ENCODE measurements at places on chromosomes 2 and 18. TPM values are rescaled to one million over a fixed set of nuclear protein-coding genes. Genes with fewer than 3 reads are reported as not detected.
A peak's percentile ranks its signal among the peaks of the same experiment; 100 is the strongest.

Gene TUBA3D
- total RNA-seq, result not detected

Gene AMER3
- total RNA-seq, result not detected

Gene CBLN2
- total RNA-seq, result not detected

DNA sequence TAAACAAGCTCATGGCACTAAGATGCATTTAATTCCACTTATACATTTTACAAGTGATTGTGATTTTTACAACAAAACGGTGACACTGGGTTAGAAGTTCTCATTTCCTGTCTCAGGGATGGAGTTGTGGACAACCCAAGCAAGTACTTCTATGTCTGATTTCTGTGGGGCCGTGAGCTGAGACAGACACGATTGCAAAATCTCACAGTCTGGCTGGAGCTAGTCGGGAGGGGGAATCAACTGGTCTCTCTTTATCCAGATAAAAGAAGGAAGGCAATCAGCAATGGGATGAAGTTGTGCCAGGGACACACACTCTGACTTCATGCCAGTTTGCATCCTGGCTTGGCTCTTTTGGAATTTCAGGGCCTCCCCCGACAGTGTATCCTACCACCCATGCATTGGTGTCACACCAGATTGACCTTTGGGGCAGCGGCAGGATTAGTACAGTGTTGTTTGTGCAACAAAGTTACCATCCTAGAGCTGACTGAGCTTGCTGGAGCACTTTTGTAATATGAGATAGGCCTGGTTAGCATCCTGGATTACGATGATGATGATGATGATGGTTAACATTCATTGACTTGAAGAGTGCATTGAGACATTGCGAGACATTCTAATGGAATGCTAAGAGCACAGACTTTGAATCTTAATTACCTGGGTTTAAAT, 98.8 kb downstream of the CTAGE1 start:
- H3K36me3 ChIP-seq, result no peaks in the 10 kb centered on the region
- no peak overlapping the region for H3K4me3 ChIP-seq
- H3K27ac ChIP-seq, result no peak overlapping the region
- H3K27me3 ChIP-seq, result no peaks in the 10 kb centered on the region
- H3K4me1 ChIP-seq, result peaks cover 1% of the 10 kb centered on the region

DNA sequence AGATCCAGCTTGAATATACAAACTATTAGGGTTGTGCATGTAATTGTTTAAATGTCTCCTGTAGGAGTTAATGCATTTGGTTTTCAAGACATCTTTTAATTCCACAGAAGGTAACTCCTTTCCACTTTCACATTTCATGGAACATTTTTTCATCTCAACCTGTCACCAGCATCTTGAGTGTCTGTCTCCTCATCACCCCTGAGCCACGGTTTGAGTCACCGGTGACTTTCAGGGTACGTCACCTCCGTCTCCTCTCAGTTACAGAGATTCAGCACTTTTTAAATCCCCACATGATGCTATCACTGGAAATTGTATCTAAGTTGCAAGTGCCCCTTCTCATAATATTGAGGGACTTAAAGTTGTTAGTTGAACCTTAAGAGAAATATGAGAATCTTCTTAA, 25.3 kb downstream of the GPR55 start:
- no peaks in the 10 kb centered on the region for H3K4me1 ChIP-seq
- H3K36me3 ChIP-seq, result no peaks in the 10 kb centered on the region
- H3K4me3 ChIP-seq, result no peak overlapping the region
- H3K27ac ChIP-seq, result no peak overlapping the region
- DNase-seq, result no peak

GRCh38 chr2:216497382-216498069, 1.1 kb upstream of the RPL37A start:
- no peak for DNase-seq
- H3K4me3 ChIP-seq, result peak overlapping the region; percentile 86
- H3K36me3 ChIP-seq, result peaks cover 23% of the 10 kb centered on the region
- no peaks in the 10 kb centered on the region for H3K27me3 ChIP-seq
- H3K27ac ChIP-seq, result peak overlapping the region; percentile 85
- peaks cover 46% of the 10 kb centered on the region for H3K4me1 ChIP-seq

- no peak for DNase-seq
- H3K4me1 ChIP-seq, result no peaks in the 10 kb centered on the region
- H3K36me3 ChIP-seq, result no peaks in the 10 kb centered on the region
- no peak overlapping the region for H3K4me3 ChIP-seq
- no peaks in the 10 kb centered on the region for H3K27me3 ChIP-seq
Observed at GRCh38 chr2:84912984-84913383, 7.5 kb downstream of the TMSB10 start.

DNA sequence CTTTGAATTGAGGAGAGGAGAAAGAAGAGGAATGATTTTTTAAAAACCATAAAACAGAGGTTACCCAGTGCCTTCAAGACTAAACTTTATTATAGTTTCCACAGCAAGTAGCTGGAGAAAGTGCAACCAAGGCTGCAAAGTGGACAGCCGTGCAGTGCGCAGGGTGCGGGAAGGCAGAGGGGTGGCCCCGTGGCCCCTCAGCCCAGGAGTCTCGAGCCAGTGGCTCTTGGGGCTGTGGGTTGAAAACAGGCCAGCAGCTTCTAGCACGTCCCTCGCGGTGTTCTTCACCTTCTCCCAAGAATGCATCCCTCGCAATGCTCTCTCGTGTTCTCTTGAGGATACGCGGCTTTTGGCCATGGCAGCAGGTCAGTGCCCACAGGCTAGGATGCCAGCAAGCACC, 28.5 kb upstream of the ALKAL2 start:
- H3K36me3 ChIP-seq, result no peaks in the 10 kb centered on the region
- no peak overlapping the region for H3K4me3 ChIP-seq
- H3K4me1 ChIP-seq, result no peaks in the 10 kb centered on the region
- peak; percentile 64 for DNase-seq
- H3K27me3 ChIP-seq, result no peaks in the 10 kb centered on the region

DNA sequence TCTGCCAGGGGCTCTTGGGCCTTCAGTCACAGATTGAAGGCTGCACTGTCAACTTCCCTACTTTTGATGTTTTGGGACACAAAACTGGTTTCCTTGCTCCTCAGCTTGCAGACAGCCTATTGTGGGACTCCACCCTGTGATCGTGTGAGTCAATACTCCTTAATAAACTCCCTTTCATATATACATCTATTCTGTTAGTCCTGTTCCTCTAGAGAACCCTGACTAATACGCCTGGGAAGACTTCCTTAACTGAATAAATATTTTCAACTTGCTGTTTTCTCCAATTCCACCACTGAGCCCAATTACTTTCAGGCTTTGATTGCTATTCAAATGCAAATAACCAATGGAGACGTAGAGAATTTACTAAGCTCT, 61.4 kb upstream of the CCDC195 start:
- no peak overlapping the region for H3K4me3 ChIP-seq
- H3K36me3 ChIP-seq, result no peaks in the 10 kb centered on the region
- no peaks in the 10 kb centered on the region for H3K4me1 ChIP-seq
- H3K27me3 ChIP-seq, result no peaks in the 10 kb centered on the region
- DNase-seq, result no peak
